ENCODE measurements at places on chromosomes 2 and 18.

DNA sequence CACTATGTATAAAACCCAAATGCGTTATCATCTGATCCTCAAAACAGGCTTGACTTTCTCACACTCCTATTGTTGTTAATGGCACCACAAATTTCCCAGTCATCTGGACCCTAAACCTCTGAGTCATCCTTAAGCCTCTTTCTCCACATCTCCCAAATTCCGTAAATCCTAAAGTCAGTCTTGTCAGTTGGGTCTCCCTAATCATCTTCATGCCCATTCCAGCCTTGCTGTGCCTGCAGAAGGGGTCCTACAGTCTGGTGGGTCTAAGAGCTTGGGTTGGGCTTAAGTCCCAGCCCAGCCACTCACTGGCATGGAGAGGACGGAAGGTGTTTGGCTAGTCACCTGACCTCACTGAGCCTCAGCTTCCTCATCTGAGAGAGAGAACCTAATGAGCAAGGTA lies 265.1 kb upstream of the SIX3 start:
- DNase-seq: no peak

DNA sequence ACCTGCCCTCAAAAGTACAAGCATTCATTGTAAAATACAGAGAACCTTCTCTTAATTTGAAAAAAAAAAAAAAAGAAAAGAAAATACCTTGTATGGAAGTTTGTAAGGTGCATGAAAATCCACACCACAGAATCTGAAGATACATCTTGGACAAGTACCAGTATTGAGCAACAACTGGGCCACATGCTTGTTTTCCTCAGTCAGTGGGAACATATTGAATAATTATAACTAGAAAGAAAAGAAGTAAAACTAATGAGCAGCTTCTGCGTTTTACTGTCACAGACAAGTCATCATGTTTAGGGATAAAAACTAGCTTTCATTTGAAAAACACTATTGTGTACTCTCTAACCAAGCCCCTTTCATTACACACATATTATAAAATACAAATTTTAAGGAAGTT lies 5.8 kb upstream of the PEX13 start:
- DNase-seq: no peak

- no peak for DNase-seq
Measured at GRCh38 chr18:40367576-40367975, 1587.5 kb upstream of the PIK3C3 start.

- no peak for DNase-seq
Measured at GRCh38 chr2:209685340-209685739, 86.3 kb upstream of the UNC80 start.

- DNase-seq: no peak
Measured at GRCh38 chr2:164538240-164538866, 82.9 kb downstream of the GRB14 start.

- DNase-seq: no peak
Measured at GRCh38 chr2:152499896-152500735, 165.1 kb downstream of the FMNL2 start.

DNA sequence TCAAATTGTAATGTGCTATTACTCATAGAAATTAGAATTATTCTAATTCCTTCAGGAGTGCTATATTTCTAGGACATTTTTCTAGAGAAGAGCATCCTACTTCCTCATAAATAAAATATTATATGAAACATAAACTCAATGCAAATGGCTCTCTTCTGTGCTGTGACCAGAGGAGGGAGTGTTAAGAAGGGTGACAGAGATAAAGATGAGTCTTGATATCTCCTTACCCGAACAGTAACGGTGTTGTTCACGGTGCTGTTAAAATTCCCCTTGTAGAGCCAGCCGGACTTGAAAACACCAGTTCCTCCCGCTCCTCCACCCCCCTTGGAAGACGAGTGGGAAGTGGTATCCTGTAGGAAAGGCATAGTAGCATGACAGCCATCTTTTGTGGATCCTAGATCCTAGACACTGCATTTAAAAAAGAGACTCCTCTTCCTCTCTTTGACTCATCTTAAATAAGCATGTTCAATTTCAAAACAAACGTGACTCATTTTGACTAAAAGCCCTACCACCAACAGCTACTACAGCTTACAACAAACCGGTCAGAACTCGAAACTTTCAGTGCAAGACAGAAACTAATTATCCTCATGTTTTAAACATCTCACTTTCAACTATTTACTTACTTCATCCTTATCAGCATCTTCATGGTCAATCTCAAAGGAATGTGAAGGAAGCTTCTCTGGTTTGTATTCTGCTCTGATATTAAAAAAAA lies 156.3 kb downstream of the DOCK10 start:
- DNase-seq: no peak

DNA sequence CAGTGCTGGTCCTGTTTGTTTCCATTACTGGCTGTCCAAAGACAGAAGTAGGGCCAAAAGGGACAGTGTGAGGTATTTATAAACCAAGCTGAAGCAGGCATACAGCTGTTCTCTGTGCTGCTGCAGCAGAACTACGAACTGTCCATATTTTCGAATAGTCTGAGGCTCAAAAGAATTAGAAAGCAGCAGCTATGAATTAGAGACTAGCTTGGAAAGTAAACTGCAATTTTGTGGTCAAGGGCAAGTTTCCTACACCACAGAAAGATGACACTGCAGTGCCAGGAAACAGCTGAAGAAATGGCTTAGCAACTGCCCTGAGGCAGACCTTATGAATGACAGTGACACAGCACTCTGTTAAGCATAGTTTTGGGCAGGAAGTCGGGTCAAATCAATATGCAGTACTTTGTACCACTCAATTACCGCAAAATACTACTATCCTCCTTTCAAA lies 125.3 kb downstream of the TMEM131 start:
- no peak for DNase-seq

GRCh38 chr18:74796841-74797576 lies 199.3 kb downstream of the ZNF407 start:
- no peak for DNase-seq

DNA sequence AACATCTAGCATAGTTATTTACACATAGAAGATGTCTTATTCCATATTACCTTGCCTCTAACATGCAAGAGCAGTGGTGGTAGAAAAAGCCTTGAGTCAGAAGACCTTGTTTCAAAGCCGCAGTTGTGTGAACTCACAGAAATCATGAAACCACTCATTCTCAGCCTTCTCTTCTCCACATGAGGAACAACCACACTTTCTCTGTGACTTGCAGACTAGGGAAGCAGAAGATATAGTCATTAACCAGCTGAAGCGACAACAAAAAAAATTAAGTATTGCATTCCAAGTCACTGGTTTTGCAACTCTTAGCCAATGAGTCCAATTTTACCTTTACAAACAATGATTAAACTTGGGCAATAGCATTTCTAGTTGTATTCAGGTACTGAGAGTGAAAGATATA lies 19.0 kb downstream of the TWSG1 start:
- DNase-seq: no peak

DNA sequence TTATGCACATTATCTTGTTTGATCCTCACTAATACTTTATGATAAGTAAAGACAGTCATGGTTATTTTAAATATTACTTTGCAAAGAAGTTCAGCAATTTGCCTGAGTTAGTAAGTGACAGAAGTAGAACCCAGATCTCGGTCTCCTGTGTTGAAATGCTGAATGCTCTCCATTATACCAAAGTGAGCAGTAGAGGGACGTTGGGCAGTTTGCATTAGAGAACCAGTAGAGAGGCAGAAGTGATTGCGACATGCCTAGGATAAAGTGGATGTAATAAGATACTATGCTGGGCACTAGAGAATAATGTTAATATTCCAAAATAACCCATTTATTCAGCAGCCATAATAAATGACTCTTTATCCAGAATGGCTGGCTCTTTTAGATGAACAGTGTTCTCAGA lies 201.0 kb downstream of the PMAIP1 start:
- no peak for DNase-seq

DNA sequence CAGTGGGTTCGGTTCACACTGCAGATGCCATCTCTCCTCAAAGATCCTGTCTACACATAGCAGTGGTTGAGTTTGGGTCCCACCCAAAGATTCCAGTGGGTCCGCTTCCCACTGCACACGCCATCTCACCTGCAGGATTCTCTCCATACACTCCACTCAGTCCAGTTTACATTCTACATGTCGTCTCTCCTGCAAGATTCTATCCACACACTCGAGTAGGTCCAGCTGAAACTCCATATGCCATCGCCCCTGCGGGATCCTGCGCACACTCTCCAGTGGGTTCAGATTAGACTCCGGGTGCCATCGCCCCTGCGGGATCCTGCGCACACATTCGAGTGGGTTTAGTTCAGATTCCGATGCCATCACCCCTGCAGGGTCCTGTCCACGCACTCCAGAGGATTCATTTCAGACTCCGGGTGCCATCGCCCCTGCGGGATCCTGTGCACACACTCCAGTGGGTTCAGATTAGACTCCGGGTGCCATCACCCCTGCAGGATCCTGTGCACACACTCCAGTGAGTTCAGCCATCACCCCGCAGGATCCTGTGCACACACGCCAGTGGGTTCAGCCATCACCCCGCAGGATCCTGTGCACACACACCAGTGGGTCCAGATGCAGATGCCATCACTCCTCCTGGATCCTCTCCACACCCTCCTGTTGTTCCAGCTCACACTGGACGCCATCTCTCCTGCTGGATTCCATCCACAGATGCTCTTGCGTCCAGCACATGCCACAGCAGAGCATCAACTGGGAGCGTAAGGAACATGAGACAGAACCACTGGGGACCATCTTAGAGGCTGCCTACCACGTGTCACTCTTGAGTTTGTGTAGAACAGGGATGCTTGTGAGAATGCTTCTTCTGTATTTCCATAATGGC lies 3.0 kb upstream of the PXDN start:
- no peak for DNase-seq

DNA sequence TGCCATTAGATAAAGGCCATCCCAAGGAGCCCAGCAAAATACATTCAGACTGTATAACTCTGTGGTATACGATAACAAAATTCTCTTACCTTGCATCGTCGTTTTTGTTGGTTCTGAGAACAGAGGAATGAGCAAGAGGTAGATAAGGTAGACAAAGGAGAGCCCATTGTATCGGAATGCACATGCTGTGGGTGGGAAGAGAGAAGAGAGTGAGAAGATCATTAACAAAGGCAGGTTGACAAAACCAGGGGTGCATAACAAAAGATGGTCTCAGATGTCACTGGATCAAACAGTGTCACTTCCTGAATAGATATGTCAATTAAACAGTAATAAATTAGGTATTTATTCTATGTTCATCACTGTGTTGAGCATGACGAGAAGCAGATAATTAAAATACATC lies 83.3 kb downstream of the PIEZO2 start:
- DNase-seq: no peak

DNA sequence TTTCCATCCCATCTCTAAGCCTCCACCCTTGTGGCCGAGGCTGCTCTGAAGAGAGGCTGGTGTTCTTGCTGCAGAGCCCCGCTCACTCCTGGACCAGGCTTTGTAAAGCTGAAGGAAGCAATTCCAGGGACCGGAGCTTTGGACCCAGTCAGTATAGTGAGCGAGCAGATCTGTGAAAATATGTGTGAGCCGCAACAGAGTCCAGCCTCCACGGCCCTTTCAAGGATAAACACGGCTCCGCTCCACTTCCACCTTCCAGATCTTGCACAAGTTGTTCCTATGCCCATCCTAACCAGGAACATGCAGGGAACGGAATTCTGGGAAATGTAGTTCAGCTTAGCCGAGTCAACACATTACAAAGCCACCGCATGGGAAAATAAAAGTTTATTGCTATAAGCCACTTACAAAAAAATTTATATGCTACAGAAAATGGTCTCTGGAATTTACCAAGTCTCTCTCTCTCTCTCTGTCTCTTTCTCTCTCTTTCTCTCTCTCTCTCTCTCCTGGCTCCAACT lies 151.7 kb upstream of the ZNF521 start:
- peak; percentile 52 for DNase-seq

DNA sequence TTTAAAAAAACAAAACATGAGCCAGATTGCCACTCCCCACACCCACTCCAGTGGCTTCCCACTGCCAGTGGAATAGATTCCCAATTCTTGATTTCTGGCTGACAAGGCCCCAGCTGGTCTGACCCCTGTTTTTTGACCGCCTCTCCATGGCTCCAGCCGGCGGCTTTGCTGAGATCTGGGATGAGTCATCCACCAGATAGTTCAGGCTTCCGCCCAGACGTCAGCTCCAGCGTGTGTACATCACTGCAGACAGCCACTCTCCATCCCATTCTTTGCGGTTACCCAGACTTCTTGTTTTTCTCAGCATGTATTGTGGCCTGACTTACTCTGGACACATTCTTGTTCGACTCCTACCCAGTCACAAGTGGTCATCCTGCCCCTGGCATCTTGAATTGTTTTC lies 227.9 kb downstream of the GBX2 start:
- DNase-seq: peak; percentile 64

GRCh38 chr2:241302759-241303651 lies 12.5 kb downstream of the HDLBP start:
- DNase-seq: no peak

- no peak for DNase-seq
Measured at GRCh38 chr2:128284037-128284441, 34.6 kb downstream of the HS6ST1 start.

GRCh38 chr18:46916551-46917107 lies 678 bp downstream of the PIAS2 start:
- DNase-seq: no peak

GRCh38 chr2:134405611-134406081 lies 151.8 kb downstream of the MGAT5 start:
- no peak for DNase-seq

DNA sequence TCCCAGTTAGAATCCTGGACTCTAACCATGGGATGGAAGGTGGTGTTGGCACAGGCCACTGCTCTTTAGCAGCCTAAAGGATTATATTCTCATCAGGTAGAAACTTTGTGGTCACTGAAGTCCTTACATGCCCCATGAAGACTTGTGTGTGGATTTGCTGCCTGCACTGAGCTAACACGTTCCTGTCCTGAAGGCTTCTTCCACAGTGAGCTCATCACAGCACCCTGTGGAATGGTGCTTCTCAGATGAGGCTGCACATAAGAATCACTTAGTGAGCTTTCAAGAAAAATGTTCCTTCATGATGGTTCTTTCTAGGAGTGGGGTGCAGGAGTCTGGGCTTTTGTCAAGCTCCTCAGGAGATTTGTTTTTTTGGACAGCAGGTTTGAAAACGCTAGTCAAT lies 26.8 kb downstream of the STAMBP start:
- no peak for DNase-seq

DNA sequence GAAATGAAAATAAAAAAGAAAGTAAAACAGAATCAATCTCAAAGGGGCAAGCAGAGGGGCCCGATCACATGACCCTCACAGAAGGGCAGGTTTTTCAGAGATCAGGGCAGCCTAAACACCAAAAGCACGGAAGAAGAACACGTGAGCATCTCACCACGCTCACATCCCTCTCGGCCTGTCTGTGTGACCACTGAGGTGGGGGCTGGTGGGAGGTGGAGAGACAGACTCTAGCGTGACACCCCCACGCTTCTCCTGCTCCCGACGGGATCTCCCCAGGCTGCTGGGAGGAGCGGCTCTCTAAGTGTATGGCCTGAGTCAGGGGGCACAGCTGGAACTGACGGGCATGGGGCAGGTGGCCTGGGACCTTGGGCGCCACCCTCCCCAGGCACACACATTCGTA lies 23.5 kb upstream of the MTERF4 start:
- DNase-seq: no peak

DNA sequence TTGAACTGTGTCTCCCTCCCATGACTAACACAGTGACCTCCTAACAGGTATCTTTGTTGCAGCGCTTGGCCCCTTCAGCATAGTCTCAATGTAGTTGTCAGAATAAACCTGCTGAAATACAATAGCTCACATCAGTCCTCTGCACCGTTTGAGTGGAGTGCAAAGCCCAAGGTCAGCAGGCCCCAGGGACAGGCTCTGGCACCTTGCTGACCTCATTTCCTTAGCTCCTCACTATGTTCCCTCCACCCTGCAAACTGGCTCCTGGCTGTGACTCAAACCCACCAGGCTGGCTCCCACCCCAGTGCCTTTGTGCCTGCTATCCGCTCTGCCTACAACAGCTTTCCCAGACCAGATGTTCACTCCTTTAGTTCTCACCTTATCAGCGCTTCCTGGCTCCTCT lies 146.7 kb downstream of the LRATD1 start:
- no peak for DNase-seq
